Activated CD4-positive, alpha-beta T cell treated with anti-CD3 and anti-CD28 coated beads for 1 hour (primary cell): ENCODE measurements at places on chromosomes 3 and 15.

- DNase-seq, result no peak
Measured at GRCh38 chr15:75844629-75845335, 1.5 kb downstream of the UBE2Q2 start.

GRCh38 chr3:13087320-13087990 is 14.2 kb upstream of the IQSEC1 start:
- no peak for DNase-seq

- no peak for DNase-seq
Measured at GRCh38 chr3:50502225-50502583, 1.2 kb downstream of the CACNA2D2 start.

DNA sequence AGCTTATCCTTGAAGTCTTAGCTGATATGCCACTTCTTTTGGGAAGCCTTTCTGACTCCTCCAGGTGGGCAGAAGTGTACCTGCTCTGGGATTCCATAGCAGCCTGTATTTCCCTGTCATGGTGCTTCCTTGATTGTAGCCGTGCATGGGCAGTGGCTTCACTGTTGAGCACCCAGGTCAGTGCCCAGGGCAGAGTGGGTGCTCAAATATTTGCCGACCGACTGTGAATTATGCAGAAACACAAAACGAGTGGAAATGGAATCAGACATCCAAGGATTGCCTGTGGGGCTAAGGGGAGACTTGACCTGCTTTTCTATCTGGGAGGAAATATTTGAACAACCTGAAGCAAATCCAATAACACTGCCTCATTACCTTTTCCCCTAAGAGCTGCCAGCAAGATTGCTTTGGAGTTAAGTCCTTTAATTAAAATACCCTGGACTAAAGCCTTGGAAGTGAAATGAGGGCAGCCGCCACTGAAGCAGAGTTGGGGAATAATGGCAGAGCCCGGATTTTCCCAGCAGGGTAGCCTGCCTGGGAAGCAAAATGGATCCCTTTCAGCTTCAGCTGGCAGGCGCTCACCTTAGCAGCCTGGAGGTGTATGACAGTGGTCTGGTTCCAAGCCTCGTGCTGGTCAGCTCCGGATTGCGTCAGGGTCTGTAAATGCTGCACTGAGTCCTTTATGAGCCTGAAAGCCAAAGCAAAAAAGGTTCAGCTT is 14.9 kb downstream of the ACOX2 start:
- DNase-seq, result no peak

GRCh38 chr15:77001351-77001750 is 6.4 kb downstream of the PSTPIP1 start:
- no peak for DNase-seq

- DNase-seq, result no peak
Measured at GRCh38 chr3:31616711-31617110, 84.0 kb downstream of the STT3B start.

DNA sequence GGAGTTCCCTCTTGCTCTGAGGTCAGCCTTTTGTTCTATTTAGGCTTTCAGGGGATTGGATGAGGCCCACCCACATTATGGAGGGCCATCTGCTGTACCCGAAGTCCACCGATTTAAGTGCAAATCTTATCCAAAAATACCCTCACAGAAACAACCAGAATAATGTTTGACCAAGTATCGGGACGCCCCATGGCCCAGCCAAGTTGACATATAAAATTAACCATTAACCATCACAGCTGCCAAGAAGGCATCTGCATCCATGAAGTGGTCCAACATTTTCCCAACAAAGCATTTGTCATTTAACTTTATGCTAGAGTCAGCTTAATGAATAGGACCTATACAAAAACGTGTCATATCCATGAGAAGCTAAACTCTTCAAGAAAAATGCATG is 46.2 kb upstream of the TBC1D23 start:
- DNase-seq, result no peak

- no peak for DNase-seq
Measured at GRCh38 chr3:192795021-192795420, 67.7 kb upstream of the FGF12 start.

- DNase-seq, result no peak
Measured at GRCh38 chr3:166607933-166608521, 770.8 kb upstream of the BCHE start.

- no peak for DNase-seq
Measured at GRCh38 chr3:109257269-109257668, 59.0 kb downstream of the DPPA2 start.

DNA sequence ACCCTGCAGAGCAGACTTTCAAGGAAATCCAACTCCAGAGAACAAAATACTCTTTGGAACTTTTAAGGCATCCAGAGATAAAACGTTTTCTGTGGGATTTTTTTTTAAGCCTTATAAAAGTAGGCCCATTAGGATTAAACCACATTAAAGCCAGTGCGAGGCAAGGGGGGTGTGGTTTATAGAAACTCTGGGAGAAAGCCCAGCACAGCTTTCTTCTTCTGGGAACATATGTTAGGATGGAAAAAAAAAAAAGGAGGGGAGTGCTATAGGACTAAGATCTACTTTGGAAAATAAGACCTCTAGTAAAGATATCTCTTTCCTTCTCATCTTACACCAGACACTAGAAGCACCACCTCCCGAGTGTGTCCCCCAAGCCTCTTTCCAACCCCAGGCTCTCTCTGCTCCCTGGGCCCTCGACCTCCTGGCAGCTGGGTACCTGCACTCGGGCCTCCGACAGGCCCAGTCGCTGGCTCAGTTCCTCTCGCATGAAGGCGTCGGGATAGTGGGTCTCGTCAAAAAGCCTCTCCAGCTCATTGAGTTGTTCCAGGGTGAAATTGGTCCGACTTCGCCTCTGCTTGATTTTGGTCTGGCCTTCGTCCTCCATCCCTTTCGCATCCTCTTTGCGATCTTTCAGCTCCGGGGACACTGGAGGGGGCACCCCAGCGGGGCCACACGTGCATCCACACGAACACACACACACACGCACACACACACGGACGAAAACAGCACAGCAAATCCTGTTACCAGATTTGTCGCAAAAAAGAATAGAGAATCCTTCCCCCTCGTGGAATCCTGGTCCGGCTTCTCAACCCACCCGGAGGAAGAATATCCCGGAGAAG is 3.8 kb downstream of the SHOX2 start:
- no peak for DNase-seq

DNA sequence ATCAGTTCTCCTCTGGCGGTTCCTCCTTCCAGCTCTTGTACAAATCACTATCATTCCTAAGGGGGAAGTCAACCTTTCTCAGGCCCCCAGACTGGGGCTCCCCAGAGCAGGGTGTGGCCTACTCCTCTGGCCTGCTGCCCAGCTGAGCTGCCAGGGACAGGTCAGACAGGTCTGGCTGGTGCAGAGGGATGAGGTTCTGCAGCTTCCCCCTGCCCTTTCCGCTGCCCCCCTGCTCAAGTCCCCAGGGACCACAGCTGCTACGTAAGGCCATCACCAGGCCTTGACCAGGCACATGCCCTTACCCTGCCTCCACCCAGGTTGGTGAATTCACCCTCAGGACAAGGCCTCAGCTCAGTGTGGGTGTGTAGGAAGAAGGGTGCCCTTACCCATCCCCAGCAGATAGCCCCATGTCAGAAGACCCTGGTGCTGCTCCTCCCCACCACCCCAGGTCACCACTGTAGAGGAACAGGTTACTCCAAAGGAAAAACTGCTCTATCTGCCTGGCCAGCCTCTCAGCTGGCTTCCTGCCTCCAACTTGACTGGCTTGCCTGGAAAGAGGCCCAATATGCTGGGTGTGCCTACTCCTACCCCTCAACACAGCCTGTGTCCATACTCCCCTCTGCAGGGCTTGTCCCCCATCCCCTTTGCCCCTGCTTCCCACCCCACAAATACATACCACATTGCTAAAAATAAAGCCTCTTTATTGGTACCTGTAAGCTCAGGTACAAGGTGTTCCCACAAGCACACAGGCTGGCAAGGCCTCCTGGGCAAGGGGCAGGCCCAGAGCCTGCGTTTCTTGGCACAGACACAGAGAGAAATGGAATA is 12.0 kb downstream of the CSRNP1 start:
- DNase-seq, result no peak
